Astrocyte (in vitro differentiated cells and primary cell): ENCODE measurements at places on chromosomes 12 and 14.
A peak's percentile ranks its signal among the peaks of the same experiment; 100 is the strongest.

- no peak for DNase-seq
Measured at GRCh38 chr12:104628831-104629135, 172.0 kb downstream of the CHST11 start.

DNA sequence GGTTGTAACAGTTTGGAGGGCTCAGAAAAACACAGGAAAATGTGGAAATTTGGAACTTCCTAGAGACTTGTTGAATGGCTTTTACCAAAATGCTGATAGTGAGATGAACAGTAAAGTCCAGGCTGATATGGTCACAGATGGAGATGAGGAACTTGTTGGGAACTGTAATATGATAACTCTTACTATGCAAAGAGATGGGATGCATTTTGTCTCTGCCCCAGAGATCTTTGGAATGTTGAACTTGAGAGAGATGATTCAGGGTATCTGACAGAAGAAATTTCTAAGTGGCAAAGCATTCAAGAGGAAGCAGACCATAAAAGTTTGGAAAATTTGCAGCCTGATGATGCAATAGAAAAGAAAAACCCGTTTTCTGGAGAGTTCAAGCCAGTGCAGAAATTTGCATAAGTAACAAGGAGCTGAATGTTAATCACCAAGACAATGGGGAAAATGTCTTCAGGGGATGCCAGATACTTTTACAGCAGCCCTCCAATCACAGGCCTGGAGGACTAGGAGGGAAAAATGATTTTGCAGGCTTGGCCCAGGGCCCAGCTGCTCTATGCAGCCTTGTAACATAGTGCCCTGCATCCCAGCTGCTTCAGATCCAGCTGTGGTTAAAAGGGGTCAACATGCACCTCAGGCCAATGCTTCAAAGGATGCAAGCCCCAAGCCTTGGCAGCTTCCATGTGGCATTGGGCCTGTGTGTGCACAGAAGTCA, 572.7 kb upstream of the ATP2B1 start:
- no peak for DNase-seq

GRCh38 chr12:26068503-26068902, 56.3 kb downstream of the BHLHE41 start:
- no peak for DNase-seq

- DNase-seq: peak; percentile 98
Measured at GRCh38 chr14:68939893-68940613, 39.0 kb downstream of the ACTN1 start.
